Karpas-422 (cell line): ENCODE measurements at places on chromosomes 1 and 21. TPM values are rescaled to one million over a fixed set of nuclear protein-coding genes. Genes with fewer than 3 reads are reported as not detected.

- H3K4me1 ChIP-seq = no peaks in the 10 kb centered on the region
- no peak for DNase-seq
- H3K36me3 ChIP-seq = no peaks in the 10 kb centered on the region
- no peak overlapping the region for H3K27ac ChIP-seq
- no peak overlapping the region for H3K4me3 ChIP-seq
These were observed 858.0 kb downstream of the USP25 start for GRCh38 chr21:16587681-16588375.

Gene AIRE
- not detected in 2 replicates for total RNA-seq

DNA sequence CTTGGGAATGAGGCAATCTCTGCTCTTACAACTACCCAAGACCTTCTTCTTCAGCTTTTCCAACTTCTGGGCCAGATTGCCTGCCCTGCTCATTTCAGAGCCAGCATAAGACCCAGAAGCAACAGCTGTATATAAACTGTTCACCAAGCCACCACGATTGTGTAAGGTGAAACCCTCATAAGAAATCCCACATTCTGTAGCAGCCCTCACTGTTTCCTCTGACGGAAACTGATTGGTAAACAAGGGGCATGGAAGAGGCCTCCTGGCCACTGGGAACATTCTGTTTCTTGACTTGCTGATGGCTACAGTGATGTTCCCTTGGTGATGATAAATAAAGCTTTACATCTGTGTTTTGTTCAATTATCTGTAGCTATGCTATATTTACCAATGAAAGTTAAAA is 39.7 kb upstream of the EXO1 start:
- H3K4me1 ChIP-seq = no peaks in the 10 kb centered on the region
- no peak for DNase-seq

DNA sequence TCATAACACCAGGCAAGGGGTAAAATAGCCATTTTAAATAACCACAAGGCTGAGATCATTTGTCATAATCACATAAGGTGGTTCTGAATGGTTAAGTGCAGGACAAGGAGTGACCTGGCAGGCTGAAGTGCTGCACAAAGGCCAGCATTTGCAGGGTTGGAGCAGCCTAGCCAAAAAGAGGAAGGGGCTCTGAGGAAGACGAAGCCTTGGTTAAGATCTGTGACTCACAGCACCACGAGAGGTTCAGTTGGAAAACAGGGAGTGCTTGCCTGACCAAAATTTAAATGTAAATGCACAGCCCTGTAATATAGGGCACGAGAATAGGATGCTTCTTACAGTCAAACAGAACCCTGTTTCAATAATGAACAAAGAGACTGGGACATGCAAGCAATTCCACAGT is 12.1 kb downstream of the ATP5PF start:
- DNase-seq = no peak
- H3K4me1 ChIP-seq = no peaks in the 10 kb centered on the region
- H3K36me3 ChIP-seq = peaks cover 46% of the 10 kb centered on the region; the same call in 1 of the 2 replicates
- no peak overlapping the region for H3K27ac ChIP-seq

DNA sequence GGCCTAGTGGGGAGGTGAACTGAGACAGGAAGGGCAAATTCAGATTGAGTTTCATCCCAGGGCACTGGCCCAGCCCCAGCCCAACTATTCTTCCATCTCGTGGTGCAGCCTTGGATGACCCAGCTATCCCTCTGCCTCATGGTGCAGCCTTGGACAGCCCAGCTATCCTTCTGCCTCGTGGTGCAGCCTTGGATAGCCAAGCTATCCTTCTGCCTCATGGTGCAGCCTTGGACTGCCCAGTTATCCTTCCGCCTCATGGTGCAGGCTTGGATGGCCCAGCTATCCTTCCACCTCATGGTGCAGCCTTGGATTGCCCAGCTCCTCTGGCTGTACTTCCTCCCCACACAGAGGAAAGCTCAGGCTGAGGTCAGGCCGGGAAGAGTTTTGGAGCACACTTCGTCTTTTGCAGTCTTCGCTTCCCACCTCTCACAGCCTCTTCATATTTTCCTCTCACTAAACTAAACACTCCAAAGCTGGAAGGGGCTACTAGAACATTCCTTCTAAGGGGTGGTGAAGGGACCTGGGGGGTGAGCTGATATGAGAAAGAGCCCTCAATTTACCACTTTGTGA is 69.8 kb upstream of the TTC34 start:
- no peak overlapping the region for H3K4me3 ChIP-seq
- no peaks in the 10 kb centered on the region for H3K27me3 ChIP-seq
- H3K27ac ChIP-seq = no peak overlapping the region
- no peak for DNase-seq
- H3K4me1 ChIP-seq = no peaks in the 10 kb centered on the region

Gene DCDC2B
- not detected in 2 replicates for total RNA-seq

DNA sequence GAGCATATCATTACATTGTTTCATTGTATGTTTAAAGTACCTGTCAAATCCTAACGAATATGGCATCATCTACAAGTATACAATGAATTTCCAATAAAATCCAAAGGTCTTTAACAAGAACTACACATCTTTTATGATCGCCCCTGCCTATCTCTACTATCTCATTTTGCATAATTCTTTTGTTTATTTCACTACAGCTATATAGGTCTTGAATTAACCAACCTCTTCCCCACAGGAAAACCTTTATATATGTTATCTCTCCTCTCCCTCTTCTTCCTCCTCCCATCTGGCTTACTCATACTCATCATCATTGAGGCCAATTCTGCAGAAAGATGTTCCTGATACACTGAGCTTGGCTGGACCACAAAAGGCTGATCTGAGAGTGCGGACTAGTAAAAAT is 175.5 kb downstream of the DENND1B start:
- no peak overlapping the region for H3K4me3 ChIP-seq
- no peak for DNase-seq
- H3K27ac ChIP-seq = no peak overlapping the region
- H3K27me3 ChIP-seq = no peaks in the 10 kb centered on the region

Gene CDCA8
- total RNA-seq = 25.7 and 33.1 TPM in 2 replicates

DNA sequence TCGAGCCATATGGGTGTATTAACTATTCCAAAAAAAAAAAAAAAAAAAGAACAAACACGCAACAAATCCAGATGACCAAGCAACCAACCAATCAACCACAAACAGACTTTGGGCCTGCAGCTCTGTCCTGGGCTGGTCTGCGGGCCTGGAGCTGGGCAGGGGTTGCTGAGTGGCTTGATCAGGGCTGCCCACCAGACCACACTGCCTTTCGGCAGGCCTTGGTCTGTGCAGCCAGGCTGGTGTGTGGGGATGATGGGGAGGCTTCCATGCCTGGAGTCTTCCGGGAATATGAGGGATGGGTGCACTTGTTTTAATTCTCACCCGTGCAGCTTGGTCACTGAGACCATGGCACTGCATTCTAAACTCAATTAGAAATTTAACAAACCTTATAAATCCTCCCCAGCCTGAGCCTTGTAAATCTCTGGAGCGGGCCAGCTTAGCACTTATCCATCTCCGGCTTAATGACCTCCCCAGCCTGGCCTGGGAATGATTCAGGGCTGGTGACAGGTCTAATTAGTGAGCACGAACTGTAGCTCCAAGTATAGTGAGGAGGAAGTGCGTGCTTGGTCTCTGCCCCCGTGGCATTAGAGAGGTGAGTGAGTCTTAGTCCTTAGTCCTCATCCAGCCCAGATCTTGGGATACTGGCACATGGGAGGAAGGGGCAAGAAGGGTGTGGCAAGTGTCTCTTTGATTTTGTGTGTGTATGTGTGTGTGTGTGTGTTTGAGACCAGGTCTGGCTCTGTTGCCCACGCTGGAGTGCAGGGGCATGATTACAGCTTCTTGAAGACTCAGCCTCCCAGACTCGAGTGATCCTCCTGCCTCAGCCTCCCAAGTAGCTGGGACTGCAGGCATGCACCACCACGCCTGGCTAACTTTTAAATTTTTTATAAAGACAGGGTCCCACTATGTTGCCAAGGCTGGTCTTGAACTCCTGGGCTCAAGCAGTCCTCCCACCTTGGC is 74.6 kb upstream of the CSF3R start:
- no peak overlapping the region for H3K27ac ChIP-seq
- DNase-seq = no peak
- no peaks in the 10 kb centered on the region for H3K36me3 ChIP-seq
- no peaks in the 10 kb centered on the region for H3K4me1 ChIP-seq
- no peaks in the 10 kb centered on the region for H3K27me3 ChIP-seq

Gene CPLANE2
- 2.6 and 9.6 TPM in 2 replicates for total RNA-seq

Gene WNT4
- total RNA-seq = not detected in 2 replicates

DNA sequence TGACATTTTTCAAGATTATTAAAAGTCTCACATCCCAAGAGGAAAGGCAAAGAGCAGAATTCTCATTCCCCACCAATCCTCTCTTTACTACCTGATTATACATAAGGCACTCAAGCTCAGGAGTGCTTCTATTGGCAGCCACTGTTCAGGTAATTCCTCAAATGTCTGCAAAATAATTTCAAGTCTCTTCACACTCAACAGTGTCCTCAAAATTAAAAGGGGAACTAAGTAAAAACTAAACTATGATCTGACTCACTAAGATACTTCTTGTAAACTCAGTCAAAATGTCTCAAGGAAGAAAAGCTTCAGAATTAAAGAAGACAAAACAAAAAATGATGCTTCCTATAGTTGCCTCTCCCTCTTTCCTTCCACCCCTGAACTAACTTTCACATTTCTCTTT is 135.6 kb downstream of the GPATCH2 start:
- H3K4me3 ChIP-seq = no peak overlapping the region
- peaks cover 5% of the 10 kb centered on the region; the same call in 1 of the 2 replicates for H3K36me3 ChIP-seq

- H3K4me1 ChIP-seq = peaks cover 2% of the 10 kb centered on the region; the same call in 1 of the 2 replicates
- DNase-seq = no peak
- no peak overlapping the region for H3K27ac ChIP-seq
These were observed 2.8 kb downstream of the SKI start for GRCh38 chr1:2230781-2231531.
